ENCODE measurements at places on chromosomes 6 and 20. TPM values are rescaled to one million over a fixed set of nuclear protein-coding genes. Genes with fewer than 3 reads are reported as not detected.

BPIFB4 gene
- total RNA-seq: not detected

LAMA4 gene
- 1.4 TPM for total RNA-seq

PLG gene
- not detected for total RNA-seq

EPPIN gene
- not detected for total RNA-seq

C20orf144 gene
- 0.19 TPM for total RNA-seq

NT5E gene
- total RNA-seq: 40.7 TPM

SPATS1 gene
- not detected for total RNA-seq
